ENCODE measurements at places on chromosomes 4 and X. TPM values are rescaled to one million over a fixed set of nuclear protein-coding genes. Genes with fewer than 3 reads are reported as not detected.

Gene GPR143
- total RNA-seq, result 7.9 TPM

Gene GABRB1
- not detected for total RNA-seq

Gene TRAM1L1
- total RNA-seq, result 0.79 TPM

Gene GC
- total RNA-seq, result not detected

Gene SH3RF1
- 15.3 TPM for total RNA-seq

Gene NBDY
- 62.2 TPM for total RNA-seq

Gene SLC9B2
- total RNA-seq, result 6.8 TPM

Gene SPARCL1
- 0.17 TPM for total RNA-seq

Gene ARSH
- not detected for total RNA-seq

Gene FGA
- total RNA-seq, result not detected

Gene ASB12
- 0.29 TPM for total RNA-seq

Gene UGT2B15
- not detected for total RNA-seq

Gene IQCM
- 0.15 TPM for total RNA-seq

Gene ATP1B4
- not detected for total RNA-seq

Gene SLC4A4
- total RNA-seq, result 1.1 TPM

GRCh38 chr4:72529148-72529822, 39.7 kb downstream of the ADAMTS3 start:
- DNase-seq, result no peak

DNA sequence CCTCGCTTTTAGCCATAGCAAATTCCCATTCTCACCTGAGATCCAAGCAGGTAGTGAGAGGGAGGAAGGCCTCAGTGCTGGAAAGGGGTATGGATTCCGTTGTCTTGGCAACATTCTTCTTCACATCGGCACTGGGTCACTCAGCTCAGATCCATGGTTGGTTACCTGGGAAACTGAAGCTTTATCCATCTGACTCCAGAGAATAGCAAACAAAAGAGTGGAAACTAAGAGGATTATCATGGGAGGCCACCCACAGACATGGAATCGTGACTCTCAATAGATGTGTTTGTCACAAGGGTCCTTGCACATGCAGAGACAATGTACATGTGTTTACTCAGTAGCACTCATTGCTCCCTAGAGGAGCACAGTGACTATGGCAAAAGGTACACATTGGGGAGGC, 81.0 kb downstream of the MAGED4 start:
- DNase-seq, result no peak

DNA sequence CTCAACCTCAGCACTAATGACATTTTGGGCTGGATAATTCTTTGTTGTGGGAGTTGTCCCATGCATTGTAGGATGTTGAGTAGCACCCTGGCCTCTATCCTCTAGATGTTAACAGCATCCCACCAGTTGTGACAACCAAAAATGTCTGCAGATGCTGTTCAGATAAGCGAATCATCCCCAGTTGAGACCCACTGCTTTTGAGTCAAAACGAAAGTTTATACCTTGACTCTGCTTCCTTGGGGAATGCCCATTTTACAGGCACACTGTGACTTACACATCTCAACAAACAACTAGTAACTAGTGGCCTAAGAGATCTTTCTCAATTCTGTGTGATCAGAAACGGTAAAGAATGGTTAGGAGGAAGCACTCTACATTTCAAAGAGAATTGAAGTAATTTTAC, 37.0 kb downstream of the SEPSECS start:
- DNase-seq, result no peak

DNA sequence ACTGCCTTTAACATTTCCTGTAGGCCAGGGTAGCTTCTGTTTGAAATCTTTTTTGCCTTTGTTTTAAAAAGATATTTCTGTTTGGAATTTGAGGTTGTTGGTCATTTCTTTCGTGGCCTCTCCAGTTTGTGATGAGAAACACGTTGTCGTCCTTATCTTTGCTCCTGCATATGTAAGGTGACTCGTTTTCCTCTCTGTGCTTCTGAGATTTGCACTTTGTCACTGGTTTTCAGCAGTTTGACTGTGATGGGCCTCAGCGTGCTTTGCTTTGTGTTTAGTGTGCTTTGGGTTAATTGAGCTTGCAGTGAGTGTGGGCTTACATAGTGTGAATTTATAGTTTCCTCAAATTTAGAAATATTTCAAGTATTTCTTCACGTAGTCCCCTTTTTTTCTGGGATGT, 81.5 kb downstream of the FAM193A start:
- DNase-seq, result no peak

- DNase-seq, result no peak
Observed at GRCh38 chr4:2830632-2831610, 12.7 kb upstream of the ADD1 start.

- no peak for DNase-seq
Observed at GRCh38 chrX:140206657-140207056, 241.3 kb upstream of the CXorf66 start.

GRCh38 chrX:40154250-40154852, 56.6 kb upstream of the BCOR start:
- DNase-seq, result peak; percentile 71

- DNase-seq, result no peak
Observed at GRCh38 chr4:177403746-177404145, 38.5 kb downstream of the AGA start.

GRCh38 chrX:124940531-124940930, 379.1 kb upstream of the TEX13C start:
- DNase-seq, result no peak

- no peak for DNase-seq
Observed at GRCh38 chrX:149371986-149372385, 133.1 kb downstream of the IDS start.

GRCh38 chr4:157128395-157128794, 52.4 kb downstream of the GLRB start:
- DNase-seq, result no peak

- no peak for DNase-seq
Observed at GRCh38 chrX:22698151-22698550, 301.6 kb upstream of the DDX53 start.

DNA sequence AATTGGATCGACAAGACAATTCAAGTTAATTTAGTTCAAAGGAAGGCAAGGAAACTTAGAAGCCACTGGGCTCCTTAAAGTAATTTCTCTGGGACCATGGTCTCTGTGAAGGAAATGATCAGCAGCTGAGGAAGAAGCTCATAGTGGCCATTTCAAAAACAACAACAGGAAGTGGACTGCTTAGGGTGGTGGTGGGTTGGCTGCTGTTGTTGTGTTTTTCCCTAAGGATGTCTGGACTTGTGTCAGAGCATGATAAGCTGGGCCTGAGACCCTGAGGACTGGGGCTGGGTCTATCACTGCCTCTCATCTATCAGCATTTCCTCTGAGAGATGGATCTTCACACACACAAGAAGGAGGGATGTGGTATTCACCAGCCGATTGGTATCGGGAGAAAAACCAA, 18.3 kb downstream of the KDR start:
- no peak for DNase-seq

- DNase-seq, result no peak
Observed at GRCh38 chr4:75547647-75548387, 8.0 kb upstream of the ODAPH start.

DNA sequence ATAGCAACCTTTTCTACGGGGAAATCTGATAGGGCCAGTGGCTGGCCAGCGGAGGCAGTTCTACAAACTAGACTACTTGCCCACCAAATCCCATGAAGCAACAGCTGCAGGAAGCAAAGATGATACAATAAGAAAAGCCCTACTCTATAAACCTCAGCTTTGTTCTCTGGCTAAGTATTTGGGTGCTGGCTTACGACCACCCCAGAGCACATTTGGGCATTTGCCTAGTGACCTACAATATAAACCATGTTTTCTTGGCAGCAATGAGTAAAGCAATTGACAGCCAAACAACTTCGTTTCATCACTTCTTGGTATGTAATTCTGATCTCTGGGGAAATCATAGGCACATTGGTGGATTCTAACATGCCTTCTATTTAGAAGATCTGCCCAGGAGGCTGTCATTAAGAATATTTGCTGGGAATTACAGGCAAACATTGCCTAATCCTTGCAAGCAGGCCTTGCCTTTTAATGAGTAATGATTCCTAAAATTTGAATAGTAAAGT, 7.5 kb upstream of the LHFPL1 start:
- no peak for DNase-seq

DNA sequence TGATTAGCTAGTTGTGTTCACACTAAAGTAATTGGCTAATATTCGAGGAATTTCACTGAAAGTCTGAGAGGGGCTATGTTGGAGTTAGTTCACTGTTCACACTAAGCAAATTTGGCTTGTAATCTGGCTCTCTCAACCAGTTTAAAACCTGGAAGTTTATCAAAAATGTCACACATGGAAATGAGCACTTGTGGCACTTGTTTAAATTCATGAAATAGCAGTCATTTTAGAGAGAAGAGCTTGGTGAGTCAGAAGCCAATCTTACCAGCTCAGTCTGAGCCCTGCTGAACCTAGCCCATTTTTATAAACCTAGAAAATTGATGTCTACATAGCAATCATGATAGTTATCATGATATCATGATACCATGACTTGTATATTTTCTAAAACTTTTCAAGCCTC, 90.7 kb upstream of the JADE1 start:
- no peak for DNase-seq

DNA sequence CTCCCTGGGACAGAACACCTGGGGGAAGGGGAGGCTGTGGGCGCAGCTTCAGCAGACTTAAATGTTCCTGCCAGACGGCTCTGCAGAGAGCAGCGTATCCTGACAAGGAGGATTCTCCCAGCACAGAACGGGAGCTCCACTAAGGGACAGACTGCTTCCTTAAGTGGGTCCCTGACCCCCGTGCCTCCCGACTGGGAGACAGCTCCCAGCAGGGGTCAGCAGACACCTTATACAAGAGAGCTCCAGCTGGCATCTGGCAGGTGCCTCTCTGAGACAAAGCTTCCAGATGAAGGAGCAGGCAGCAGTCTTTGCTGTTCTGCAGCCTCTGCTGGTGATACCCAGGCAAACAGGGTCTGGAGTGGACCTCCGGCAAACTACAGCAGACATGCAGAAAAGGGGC, 44.5 kb upstream of the FAAH2 start:
- no peak for DNase-seq

DNA sequence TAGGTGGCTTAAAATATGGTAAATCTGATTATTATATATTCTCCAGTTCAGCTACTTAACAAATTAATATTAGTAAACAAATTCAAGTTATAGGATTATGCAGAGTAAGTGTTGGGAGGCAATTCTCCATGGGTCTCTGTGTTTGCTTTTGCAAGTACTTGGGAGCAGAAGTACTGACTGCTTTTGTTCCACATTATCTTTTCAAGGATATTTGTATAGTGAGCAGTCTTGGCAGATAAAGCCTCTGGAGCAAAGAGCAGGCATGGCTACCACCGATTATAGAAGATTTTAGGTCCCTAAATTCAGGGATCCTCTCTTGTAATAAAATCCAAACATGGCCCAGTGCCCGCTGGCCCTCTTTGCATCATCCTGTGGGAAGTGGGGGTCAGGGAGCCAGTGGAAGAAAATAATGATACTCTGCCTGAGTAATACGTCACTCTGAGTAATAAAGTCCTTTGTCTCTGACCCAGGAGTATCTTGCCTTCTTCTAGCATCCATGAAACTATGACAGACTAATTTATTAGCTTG, 23.2 kb downstream of the NDNF start:
- no peak for DNase-seq

GRCh38 chrX:10612215-10612614, 8.2 kb downstream of the MID1 start:
- no peak for DNase-seq

- no peak for DNase-seq
Observed at GRCh38 chr4:151691639-151692442, 69.0 kb downstream of the GATB start.

- no peak for DNase-seq
Observed at GRCh38 chr4:41752081-41752836, 3.7 kb upstream of the PHOX2B start.

GRCh38 chr4:24482871-24483270, 101.5 kb downstream of the DHX15 start:
- DNase-seq, result no peak

DNA sequence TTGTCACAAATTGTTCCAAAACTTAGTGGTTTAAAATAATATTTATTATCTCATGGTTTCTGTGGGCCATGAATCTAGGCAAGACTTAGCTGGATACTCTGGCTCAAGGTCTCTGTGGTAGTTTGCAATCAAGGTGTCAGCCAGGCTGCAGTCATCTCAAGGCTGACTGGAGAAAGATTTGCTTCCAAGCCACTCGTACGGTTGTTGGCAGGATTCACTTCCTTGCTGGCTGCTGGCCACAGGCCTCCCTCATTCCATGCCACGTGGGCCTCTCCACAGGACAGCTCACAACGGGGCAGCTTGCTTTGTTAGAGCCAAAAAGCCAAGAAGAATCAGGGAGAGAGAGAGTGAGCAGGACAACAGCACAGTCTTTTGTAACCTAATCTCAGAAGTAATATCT, 101.4 kb downstream of the WWC2 start:
- DNase-seq, result no peak

DNA sequence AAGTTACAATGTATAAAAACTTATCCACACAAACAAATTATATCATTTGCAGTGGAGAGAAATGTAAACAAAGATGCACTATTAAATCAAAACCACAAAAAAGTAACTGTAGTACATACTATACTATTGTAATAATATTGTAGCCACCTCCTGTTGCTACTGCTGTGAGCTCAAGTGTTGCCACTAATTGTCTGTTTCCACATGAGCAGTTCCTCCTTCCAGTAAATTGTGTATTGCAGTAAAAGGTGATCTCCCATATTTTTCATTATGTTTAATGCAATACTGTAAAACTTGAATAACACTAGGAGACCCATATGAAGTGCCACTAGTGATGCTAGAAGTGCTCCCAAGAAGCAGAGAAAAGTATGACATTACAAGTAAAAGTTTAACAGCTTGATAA, 11.7 kb downstream of the LIN54 start:
- DNase-seq, result no peak

- peak; percentile 66 for DNase-seq
Observed at GRCh38 chr4:139509727-139510410, 46.1 kb downstream of the SETD7 start.

- DNase-seq, result no peak
Observed at GRCh38 chr4:4578981-4579380, 37.1 kb upstream of the STX18 start.

DNA sequence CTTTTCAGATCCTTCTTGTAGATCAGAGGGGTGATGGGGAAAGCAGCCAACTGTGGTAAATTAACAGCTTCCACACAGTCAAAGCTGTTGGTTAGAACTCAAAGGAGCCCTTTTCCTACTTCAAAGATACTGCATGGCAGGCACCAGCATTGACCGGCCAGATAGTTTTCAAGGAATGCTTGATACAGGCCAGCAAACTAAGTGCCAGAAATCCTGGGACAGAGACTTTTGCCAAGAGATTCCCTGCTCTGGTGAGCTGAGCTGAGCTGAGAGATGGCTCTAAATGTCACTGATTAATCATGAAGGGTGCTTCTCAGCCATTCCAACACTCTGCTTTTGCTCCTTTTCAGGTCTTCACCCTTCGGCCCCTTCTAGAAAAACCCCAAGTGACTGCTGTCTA, 131.6 kb upstream of the MED14 start:
- no peak for DNase-seq

All from H9 (cell line).